Right atrium auricular region (tissue), 2 donors: ENCODE measurements at places on chromosomes 5 and 9. TPM values are rescaled to one million over a fixed set of nuclear protein-coding genes. Genes with fewer than 3 reads are reported as not detected.

DNA sequence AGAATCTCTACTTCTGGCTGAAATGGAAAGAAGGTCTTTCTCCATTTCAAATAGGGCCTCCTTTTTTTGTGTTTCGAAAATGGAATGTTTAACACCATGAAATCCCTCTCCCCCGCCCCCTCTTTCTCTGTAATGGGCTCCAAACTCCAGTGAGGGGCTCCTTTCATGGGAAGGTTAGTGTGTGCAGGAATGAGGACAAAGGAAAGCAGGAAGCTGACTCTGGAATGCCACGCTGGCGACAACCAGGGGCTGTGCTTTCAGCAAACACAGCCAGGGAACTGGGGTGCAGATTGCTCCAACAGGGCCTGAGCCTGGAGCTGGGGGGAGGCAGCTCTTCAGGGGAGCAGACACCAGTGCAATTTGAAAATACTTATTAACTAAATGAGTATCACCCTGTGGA is 82.8 kb downstream of the CRB2 start:
- no peaks in the 10 kb centered on the region for H3K36me3 ChIP-seq
- DNase-seq = no peak
- H3K27ac ChIP-seq = no peak overlapping the region

GRCh38 chr9:92328225-92328624 is 2.5 kb downstream of the CENPP start:
- no peak overlapping the region for H3K27ac ChIP-seq
- H3K4me3 ChIP-seq = no peak overlapping the region
- peaks cover under 1% of the 10 kb centered on the region for H3K36me3 ChIP-seq
- no peaks in the 10 kb centered on the region for H3K27me3 ChIP-seq
- peaks cover 23% of the 10 kb centered on the region for H3K4me1 ChIP-seq

DNA sequence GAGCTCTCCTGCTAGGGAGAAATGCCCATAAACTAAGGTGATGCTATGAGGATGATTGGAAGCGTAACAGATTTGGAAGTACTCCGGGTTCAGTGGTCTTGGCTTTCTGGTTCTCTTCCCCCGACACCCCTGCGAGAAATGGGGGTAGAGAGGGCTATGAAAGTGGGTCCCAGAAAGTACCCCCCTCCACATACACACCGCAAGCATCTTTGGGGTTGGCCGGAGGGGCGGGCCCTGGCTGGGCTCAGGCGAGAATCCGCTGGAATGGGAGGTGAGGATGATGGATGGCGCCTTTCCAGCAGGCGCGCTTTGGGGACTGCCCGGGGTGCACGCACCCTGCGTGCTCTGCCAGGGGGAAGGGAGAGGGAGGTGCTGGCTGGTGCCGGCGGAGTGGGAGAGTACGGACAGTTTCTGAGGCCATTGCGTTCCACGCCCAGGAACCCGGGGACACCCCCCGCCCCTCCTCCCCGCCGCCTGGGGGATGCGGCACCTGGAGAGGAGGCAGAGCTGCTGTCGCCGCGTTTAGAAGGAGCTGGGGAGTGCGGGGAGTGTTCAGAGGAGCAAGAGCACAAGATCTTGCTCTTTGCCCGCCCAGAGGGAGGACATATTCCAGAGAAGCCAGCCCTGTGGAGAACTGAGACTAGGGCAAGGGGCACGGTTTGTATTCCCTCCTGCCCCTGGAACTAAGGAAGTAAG is 1.9 kb downstream of the PCSK5 start:
- DNase-seq = no peak
- H3K36me3 ChIP-seq = no peaks in the 10 kb centered on the region

- peaks cover 45% of the 10 kb centered on the region for H3K4me1 ChIP-seq
- no peaks in the 10 kb centered on the region for H3K27me3 ChIP-seq
- H3K27ac ChIP-seq = peak overlapping the region; percentile 68
- DNase-seq = peak; percentile 78
These were observed 148.5 kb downstream of the SGCD start for GRCh38 chr5:156475182-156476157.

DNA sequence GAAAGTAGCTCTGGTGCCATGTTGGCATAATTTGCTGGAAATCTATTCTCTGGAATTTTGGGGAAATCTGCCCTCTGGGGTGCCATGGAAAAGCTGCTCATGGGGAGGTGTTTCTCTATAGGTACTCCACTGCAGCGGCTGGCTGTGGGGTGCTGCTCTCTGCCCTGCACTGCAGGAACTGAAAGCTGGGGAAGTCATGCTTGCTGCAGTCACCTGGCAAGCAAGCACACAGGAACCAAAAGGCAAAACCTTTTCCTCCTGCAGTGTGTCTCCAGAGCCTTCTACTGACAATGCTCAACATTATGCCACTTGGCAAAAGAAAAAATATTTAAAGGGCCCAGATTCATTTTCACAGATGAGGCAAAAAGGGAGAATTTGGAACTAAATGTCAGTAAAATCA is 25.8 kb upstream of the CARNMT1 start:
- H3K4me3 ChIP-seq = no peak overlapping the region
- no peaks in the 10 kb centered on the region for H3K27me3 ChIP-seq
- no peak overlapping the region for H3K27ac ChIP-seq
- H3K36me3 ChIP-seq = no peaks in the 10 kb centered on the region

FAM78A gene
- total RNA-seq = 55.3 TPM

OMD gene
- 26.5 TPM for total RNA-seq

DNA sequence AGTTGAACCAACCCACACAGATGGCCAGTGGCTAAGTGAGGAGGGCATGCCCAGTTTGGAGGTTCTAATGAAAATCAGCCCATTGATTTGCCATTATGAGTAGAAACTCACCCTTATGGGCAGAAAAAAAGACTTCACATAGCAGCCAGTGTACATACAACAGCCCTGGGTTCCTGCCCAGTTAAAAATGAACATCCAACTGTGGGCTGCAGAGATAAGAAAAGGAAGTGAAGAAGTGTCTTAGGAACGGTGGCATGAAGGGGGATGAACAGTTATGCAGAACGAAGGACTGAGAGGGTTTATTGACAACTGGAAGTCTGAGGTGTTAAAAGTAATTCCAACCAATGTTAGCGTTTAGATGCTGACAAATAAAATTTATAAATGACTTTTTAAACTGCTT is 118.4 kb downstream of the MARCHF3 start:
- H3K36me3 ChIP-seq = no peaks in the 10 kb centered on the region
- no peak for DNase-seq
- H3K4me1 ChIP-seq = peaks cover 6% of the 10 kb centered on the region
- H3K27ac ChIP-seq = no peak overlapping the region
- H3K27me3 ChIP-seq = no peaks in the 10 kb centered on the region

TMEM252 gene
- total RNA-seq = not detected

- H3K27ac ChIP-seq = no peak overlapping the region
- peaks cover 5% of the 10 kb centered on the region for H3K4me1 ChIP-seq
- H3K36me3 ChIP-seq = no peaks in the 10 kb centered on the region
- no peak for DNase-seq
- no peak overlapping the region for H3K4me3 ChIP-seq
These were observed 22.1 kb downstream of the XRCC4 start for GRCh38 chr5:83099445-83099844.

DNA sequence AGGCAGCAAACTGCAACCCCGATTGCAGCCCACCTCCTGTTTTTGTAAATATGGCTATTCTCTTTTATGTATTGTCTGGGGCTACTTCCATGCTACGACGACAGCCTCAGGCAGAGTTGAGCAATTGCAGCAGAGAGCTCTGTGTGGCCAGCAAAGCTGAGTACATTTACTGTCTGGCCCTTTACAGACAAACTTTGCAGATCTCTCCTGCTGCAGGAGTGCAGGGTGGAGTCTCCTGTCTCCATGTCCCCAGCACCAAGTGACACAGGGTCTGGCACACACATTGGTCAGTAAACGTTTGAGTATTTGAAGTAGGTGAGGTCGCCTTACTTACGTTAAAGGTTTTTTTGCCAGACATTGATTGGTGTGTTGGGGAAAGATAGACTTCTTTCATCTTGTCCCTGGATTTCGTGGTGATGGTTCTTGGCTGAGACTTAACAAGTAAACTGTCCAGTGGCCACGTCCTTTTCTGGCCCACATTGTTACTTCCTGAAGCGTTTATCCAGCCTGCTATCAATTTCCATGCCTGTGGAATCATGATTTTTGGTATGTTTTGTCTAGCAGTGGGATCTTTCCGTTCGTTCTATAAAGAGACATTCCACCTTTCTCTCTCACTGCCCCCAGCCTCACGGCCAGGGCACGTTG is 27.2 kb downstream of the PRRC2B start:
- no peak overlapping the region for H3K4me3 ChIP-seq
- H3K27ac ChIP-seq = peak overlapping the region; percentile 82
- H3K4me1 ChIP-seq = no peaks in the 10 kb centered on the region
- H3K36me3 ChIP-seq = no peaks in the 10 kb centered on the region
- DNase-seq = no peak

DNA sequence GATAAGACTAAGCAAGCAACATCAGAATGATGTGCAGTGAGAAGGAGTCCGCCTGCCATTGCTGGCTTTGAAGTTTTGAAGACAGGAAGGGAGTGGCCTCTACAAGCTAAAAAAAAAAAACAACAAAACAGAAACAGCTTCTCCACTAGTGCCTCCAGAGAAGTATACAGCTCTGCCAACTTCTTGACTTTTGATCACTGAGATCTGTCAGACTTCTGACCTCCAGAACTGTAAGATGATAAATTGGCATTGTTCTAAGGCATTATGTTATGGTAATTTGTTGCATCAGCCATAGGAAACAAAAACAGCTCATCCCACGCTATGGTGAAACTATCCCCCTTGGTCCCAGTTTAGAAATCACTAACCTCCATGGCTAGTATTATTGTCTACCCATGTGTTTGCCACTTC is 131.0 kb upstream of the VCAN start:
- no peak overlapping the region for H3K27ac ChIP-seq
- H3K4me3 ChIP-seq = no peak overlapping the region
- no peaks in the 10 kb centered on the region for H3K27me3 ChIP-seq
- no peaks in the 10 kb centered on the region for H3K4me1 ChIP-seq
- H3K36me3 ChIP-seq = no peaks in the 10 kb centered on the region
- no peak for DNase-seq

PPIC gene
- 55.0 TPM for total RNA-seq

- H3K36me3 ChIP-seq = peaks cover 4% of the 10 kb centered on the region
- no peak overlapping the region for H3K4me3 ChIP-seq
- DNase-seq = no peak
- no peaks in the 10 kb centered on the region for H3K27me3 ChIP-seq
These were observed 8.8 kb upstream of the GLIPR2 start for GRCh38 chr9:36127652-36128244.

DNA sequence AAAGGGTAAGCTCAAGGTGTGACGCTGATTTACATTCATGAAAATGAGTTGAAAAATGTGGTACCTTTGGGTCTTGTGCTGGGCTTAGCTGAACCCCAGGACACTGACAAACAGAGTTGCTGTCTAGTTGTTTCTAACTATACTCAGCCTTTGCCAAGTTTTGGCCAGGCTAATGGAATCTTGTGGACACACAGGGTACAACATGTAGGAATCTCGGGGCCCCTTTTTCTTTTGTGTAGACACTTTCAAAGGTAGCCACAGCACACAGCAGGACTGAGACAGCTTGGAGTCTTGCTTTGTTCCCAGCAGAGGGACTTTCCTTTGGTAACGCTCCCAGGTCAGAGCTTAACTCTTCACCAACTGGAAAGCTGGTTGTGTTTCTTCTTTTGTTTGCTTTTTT is 7.8 kb downstream of the LIX1 start:
- no peaks in the 10 kb centered on the region for H3K36me3 ChIP-seq
- DNase-seq = no peak
- no peak overlapping the region for H3K27ac ChIP-seq
- H3K4me1 ChIP-seq = peaks cover 5% of the 10 kb centered on the region
- no peaks in the 10 kb centered on the region for H3K27me3 ChIP-seq

DNA sequence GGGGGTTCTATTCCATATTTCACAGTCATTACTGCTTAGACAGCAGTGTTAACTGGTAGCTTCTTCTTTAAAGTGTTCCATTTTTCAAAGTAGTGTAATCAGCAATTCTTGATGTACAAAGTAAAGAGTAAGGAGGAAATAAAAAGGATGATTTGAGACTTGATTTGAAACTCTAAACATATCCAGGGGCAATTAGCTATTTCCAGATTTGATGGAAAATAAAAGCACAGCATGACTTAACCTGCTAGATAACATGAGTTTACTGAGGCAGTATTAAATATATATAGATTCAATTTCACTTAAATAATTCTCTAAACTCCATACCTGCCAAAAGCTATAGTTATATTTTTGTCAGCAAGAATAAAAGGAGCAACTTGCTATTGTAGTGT is 29.8 kb downstream of the NR2F1 start:
- no peaks in the 10 kb centered on the region for H3K36me3 ChIP-seq
- H3K27me3 ChIP-seq = peaks cover 6% of the 10 kb centered on the region

DNA sequence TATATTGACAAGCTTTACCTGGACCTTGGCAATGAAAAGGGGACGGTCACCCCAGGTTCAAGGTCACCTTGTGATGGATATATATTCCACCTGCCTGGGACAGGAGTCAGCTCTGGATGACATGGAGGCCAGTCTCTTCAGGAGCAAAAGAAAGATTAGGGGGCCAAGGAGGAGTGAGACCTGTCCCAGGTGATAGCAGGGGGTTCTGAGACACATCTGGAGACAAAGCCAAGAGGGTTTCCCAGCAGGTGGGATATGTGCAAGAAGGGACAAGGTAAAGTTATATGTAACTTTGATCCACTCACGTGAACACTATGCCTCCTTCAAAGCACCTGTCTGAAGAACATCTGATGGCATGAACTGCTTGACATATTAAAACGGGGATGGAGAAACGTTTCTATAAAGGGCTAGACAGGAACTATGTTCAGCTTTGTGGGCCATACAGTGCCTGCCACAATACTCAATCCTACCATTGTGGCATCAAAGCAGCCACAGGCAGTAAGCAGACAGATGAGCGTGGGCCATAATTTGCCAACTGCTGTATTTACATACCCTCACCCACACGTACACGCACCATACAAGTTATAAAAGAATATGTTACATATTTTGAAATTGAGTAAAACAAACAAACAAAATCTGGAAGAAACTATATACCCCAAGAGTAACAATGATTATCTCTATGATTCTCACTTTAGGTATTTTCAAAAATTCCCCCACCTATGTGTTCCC is 62.9 kb upstream of the ZNF622 start:
- H3K27me3 ChIP-seq = no peaks in the 10 kb centered on the region
- DNase-seq = no peak
- H3K36me3 ChIP-seq = no peaks in the 10 kb centered on the region
- no peak overlapping the region for H3K4me3 ChIP-seq
- H3K27ac ChIP-seq = peak overlapping the region; percentile 64

CTSV gene
- not detected for total RNA-seq

GRCh38 chr5:29414681-29415080 is 1778.8 kb upstream of the CDH6 start:
- no peaks in the 10 kb centered on the region for H3K4me1 ChIP-seq
- DNase-seq = no peak
- no peaks in the 10 kb centered on the region for H3K27me3 ChIP-seq
- no peaks in the 10 kb centered on the region for H3K36me3 ChIP-seq
- no peak overlapping the region for H3K27ac ChIP-seq
